Germinal center (tissue), 1 donor: ENCODE measurements at places on chromosomes 2 and 18.

DNA sequence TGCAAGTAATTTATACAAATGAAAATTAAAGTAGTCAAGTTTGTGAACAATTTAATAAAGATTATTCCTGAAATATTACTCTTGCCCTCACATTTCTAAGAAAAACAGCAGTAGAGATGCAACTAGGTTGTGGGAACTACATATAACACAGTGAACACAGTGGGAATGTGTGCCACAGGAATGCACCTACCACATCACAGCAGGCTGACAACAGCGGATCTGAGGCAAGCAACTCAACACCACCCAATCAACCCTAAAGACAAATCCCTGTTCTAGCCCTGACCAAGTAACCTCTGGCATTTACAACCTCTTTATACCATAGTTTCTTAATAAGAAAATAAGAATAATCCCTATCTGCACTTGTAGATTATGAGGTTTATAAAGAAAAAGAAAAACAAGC lies 23.4 kb downstream of the MBOAT2 start:
- no peak for DNase-seq

- DNase-seq: no peak
Observed at GRCh38 chr2:120466704-120467054, 120.7 kb downstream of the INHBB start.

- no peak for DNase-seq
Observed at GRCh38 chr2:177902395-177903163, 170.0 kb downstream of the PDE11A start.

DNA sequence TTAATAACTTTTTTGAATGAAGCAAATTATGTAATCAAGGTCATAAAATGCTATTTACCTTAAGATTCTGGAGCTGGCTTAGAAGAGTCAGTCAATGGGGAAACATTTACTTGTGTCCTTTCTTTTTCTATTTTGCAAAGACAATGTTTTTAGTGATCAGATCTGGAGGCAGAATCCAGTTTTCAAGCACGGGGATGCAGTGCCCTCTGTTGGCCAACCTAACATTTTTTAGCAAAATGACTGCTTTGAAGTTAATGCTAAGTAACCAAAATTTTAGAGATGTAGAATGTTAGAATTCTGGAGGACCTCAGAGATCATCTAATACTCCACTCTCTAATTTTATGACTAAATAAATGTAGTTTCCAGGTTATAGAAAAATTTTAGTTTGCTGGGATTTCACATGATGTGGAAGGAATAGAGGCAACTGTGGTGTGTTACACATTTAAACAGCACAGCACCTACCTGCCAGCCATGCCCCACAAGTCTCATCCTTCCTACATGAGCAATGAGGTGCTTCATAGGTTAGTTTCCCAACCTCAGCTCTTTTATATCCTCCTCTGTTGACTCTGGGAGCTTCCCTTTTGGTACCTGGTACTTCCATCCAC lies 23.6 kb upstream of the SLC9A4 start:
- DNase-seq: peak; percentile 24

DNA sequence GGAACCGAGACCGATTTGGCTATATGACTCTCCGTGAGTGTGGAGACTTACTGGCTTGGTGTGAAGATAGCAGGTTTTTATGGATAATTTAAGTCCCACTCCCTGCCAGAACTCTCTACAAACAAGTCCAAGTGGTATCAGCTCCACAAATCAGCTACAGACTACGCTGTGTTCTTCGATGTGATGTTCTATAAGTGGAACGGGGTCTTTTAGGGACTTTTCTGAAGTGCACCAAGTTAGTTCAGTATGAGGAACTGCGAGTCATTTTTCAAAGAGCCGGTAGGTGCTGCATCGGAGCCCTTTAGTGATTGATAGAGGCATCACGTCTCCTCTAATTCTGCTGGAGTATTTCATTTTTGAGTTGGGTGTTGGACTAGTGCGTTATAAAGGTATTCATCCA lies 107.1 kb downstream of the TSHZ1 start:
- no peak for DNase-seq

GRCh38 chr2:112055730-112056625 lies 909 bp downstream of the TMEM87B start:
- DNase-seq: peak; percentile 38

- no peak for DNase-seq
Observed at GRCh38 chr18:48316177-48316576, 93.0 kb downstream of the ZBTB7C start.

DNA sequence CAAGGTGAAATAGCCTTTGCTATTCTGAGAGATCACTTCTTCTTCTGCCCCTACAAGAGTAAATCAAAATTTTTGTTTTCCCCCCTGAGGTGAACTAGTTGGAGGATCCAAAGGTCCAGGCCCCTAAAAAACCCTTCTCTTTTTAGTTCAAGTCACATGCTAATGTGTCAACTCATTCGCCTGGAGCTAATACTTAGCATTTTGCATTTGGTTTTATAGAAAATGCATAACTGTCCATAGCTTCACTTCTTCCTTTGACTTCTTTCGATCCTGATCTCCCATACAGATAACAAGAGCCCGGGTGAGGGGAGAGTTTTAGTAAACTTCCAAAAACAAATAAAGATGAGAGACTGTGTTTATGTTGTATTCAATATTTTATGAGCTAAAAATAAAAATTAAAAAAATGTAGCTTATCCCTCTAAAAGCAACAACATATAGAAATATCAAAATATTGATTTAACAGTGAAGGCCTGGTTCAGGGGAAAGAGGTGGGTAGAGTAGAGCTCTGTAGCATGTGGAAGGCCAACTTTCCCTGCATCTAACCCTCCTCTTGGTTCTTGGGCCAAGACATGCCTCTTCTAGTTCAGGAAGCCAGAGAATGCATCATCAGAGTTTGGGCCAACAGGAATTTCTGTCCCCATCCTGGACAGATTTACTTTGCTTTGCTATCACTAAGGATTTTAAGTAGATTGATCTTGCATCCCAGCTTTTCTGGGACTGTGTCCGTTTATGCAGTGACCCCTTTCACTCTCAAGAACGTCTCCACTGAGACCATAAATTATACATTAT lies 333.8 kb downstream of the ALK start:
- DNase-seq: no peak

DNA sequence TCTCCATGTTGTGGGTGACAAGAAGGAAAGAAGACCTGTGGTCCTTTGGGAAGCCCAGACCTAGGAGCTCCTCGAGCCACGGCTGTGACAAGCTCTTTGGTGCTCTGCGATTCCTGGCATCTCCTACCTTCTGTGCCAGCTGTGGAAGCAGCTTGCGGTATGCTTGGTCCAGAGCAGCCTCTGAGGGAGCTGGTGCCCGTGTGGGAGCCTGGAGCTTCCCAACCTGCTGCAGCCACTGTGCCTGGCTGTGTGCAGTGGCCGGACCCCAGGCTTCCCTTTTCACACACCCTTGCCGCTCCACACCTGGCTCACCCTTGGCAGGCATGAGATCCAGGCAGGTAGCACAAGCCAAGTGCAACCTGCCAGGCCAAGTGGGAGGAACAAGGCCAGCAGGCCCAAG lies 1328.6 kb upstream of the SLC39A10 start:
- no peak for DNase-seq

GRCh38 chr2:121039679-121040078 lies 245.3 kb downstream of the TFCP2L1 start:
- no peak for DNase-seq

DNA sequence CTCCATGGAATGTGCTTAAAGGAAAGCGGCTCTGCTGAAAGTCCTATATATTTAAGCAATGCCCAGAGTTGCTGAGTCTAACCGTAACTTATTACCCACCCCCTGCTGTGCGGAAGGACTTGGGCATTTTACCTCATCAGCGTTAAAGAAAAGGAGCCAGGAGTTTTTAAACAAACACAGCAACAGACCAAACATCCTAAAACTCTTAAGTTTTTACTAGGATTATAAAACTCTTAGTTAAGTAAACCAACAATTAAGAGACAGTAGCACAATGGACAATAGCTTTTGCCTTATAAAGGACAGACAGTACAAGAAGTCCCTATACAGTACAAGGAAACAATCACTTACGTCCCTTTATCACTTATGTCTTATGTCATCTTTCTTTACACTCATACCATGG lies 90.2 kb downstream of the ZNF521 start:
- no peak for DNase-seq

DNA sequence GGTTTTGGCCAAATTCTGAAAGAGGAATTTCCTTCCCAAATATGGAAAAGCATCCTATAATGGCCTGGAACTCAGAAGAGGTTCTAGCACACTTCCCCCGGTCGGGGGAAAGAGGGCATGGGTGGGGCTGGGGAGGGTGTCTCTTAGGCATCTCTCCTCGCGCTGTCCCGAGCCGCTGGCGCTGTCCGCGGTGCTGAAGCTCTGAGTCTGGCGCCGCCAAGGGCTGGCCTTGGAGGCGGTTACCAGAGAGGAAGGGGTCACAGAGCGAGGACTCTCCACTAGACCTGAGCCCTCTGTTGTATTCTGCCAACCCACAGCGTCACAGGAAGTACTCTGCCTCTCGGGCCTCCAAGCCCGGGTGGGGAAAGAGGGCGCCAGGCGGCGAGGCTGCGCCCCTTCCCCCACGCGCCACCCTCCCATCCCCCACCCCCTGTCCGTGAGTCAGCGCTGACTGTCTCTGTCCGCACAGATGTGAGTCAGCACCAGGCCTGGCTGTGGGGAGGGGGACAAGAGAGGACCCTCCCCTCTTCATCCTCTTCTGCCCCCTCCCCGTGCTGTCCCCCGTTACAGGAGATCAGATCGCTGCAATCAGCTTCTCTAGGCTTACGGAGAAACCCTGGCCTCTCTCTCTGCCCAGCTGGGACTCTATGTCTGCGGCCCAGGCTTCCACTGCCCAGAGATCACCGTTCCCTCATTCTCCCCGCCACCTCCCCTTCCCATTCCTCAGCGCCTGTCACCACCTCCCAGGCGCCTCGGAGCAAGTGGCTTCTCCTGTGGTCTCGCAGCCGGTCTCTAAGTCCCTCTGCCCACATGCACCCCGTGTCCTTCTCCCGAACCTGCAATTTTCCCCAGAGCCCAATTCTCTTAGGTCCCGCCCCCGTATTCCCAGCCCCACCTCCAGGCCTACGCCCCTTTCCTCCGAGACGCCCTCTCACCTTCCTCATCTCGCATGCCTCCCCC lies 779 bp downstream of the PTPRN start:
- peak; percentile 72 for DNase-seq

DNA sequence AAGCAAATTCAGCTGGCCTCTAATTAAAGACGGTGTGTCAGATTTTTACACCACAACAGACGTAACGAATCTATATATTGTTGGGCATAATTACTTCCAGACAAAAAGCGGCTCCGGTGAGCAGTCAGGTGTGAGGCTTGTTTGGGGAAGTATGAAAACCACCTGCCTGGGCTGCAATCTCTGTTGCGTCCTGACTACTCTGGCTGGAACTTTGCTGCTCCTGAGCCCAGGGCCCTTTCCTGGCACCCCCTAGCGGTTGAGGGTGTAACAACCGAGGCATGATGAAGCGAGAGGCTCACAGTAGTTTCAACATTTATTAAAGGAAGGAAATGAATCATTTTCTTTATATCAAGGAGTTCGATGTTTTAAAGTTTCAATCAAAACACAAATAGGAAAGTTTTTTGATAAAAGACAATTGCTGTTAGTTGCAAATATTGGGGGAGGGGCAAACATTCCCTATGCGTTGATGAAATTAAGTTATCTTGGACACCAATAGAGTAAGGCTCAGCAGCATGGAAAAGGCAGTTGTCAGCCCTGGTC lies 10.6 kb upstream of the ITGB6 start:
- DNase-seq: peak; percentile 80

DNA sequence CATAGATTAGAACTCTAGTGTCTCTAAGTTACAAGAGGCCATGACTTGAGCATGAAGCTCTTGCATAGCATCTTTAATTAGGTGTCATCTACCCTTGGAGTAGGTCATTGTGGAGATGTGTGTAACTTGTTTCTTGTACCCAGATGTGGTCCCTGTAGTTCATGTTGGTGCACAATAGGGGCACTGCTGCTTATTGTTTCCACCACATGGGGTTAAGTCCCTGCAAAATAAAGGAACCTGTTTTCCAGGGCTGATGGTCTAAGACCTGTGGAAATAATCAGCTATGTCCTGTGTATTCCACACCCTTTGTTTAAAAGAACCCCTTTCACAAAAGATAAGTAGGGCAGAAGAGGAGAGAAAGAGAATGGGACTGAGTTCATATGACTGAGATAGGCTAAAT lies 28.6 kb downstream of the ASXL3 start:
- DNase-seq: no peak

DNA sequence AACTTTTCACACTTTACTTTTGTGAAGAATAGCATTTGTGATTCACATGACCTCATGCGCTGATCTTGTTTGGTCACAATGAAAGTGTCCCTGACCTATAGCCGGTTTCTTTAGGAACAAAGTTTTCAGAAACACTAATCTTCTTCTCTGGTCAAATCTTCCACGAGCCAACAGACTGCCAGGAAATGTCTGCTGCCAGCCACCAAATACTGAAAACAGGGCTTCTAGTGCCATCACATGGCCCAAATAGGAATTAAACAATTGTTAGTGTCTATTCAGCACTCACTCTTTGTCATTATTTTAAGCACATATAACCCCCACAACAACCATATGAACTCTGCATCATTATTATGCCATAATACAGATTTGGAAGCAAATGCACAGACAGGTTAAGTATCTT lies 286.5 kb upstream of the SYT4 start:
- DNase-seq: no peak

DNA sequence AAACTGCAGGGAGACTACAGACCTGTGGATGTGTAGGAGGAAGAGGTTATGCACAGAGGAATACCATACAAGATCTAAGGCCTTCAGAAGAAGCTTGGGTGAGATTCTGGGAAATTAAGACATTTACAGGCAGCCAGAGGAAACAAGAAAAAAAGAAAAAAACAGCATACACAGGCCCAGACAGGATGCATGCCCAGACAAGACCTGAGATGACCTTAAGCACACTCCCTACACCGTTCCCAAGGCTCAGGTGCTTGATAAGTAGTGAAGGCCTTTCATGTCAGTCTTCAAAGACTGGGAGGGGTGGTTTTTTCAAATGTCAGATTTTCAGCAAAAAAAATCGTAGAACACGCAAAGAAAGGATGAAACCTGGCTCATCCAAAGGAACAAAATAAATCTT lies 83.0 kb downstream of the CCDC138 start:
- DNase-seq: no peak

DNA sequence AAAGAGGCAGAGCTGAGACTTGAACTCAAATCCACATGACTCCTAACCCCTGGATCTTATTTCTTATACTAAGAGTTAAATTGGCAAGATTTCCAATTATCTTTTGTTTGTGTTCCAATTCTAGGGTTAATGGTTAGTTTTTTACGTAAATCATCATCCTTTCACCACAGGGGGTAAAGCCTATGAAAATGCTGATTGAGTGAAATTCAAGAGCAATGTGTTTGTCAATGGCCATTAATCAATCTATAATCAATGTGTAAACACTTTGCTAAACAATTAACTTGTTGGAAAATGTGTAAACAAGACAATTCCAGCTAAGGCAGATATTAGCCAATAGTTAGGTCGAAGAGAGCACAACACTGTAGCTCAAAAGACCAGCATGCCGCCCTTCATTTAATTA lies 376.5 kb upstream of the ACVR2A start:
- DNase-seq: no peak
